Stimulated activated CD8-positive, alpha-beta memory T cell treated with anti-CD3 and anti-CD28 coated beads, Interleukin-2, amount 100 ng/mL, for 1 hour (primary cell): ENCODE measurements at places on chromosomes 1 and 21.

GRCh38 chr1:30750731-30751291 lies 6.8 kb downstream of the LAPTM5 start:
- DNase-seq: no peak

- no peak for DNase-seq
These were observed 102.2 kb downstream of the PIK3R3 start for GRCh38 chr1:46030074-46030870.

DNA sequence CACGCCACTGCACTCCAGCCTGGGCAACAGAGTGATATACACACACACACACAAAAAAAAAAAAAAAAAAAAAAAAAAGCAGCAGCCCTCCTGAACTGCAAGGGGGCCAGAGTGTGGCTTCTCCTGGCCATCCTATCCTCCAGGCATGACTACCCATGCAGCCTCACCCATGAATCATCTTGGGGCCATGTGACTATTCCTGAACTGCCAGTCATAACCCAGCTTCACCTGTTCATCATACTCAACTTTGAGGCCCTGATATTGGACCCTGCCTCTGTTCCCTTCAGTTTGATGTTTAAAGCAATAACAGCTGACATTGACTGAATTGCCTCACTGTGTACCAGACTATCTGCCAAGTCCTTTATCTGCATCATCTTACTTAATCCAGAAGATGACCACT lies 2.8 kb upstream of the HPCAL4 start:
- no peak for DNase-seq

DNA sequence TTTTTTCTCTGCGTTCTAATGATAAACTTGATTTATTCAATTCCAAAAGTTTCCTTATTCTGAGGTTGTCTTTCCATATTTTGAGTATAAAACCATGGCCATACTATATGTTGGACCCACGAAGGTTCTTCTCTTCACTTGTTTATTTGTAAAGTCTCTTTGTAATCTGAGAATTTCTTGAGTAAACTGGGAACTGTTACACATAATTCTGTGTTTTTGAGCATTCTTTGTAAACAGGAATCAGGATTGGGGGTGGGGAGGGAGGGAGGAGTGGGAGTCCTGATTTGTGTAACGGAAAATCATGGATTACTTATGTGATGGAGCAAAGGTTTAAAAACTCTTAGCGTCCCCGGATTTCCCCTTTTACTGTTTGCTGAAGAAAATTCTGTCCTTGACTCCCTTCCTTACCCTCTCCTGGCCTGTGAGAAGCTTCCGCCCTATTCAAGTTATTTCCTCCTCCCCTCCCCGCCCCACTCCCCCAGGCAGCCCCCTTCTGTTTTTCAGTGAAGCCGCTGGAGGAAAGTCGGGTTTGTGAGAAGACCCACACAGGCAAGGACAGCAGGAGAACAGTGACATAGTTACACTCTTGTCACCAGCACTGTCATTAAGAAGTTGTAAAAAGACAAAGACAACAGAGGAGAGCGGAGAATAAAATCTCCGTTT lies 6.4 kb upstream of the NBPF11 start:
- DNase-seq: no peak

DNA sequence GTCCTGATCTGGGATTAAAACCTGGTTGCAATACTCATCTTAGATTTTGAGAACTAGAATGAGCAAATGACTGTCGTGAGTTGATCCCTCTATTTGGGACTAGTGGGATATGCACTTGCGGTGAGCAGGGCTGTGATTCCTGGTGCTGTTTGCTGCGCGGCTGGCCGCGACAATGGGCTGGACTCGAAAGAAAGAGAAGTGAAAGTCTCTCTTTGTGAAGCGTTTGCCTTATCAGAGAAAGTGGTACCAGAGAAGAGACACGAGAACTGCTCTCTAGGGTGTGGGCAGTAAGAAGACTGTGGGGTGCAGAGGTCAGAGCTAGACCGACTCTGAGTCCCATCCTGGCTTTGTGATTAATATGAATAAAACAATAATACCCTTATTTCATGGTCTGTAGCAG lies 8.6 kb downstream of the ST6GALNAC3 start:
- DNase-seq: no peak

DNA sequence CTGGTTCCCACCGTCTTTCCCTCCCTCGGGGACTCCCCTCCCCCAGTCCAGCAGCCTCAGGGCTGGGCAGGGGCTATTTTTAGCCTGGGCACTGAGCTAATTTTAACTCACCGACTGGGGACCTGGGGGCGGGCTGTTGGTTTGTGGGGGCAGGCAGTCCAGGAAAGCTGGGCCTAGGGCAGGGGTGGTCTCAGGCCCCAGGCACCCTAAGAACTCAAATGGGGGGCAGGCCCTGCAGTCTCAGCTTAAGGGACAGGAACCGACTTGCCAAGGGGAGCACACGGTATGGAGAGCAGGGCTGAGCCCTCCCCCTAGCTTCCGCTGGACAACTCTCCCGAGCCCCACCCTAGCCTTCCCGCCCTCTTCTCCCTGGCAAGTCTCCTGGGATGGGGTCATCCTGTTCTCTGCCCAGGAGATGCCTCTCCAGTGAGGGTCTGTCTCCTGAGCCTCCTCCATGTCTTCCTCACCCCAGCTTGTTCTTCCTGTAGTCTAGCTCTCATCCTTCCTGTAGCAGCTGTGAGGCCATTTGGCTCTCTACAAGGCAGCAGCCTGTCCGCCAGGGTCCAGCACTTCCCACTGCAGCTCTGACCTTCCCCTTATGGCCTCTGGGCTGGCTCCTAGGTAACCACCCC lies 10.1 kb downstream of the MEF2D start:
- no peak for DNase-seq

- no peak for DNase-seq
These were observed 25.4 kb downstream of the EEIG2 start for GRCh38 chr1:108585313-108585712.

GRCh38 chr1:232980986-232981560 lies 30.7 kb downstream of the NTPCR start:
- DNase-seq: no peak

GRCh38 chr1:5765483-5765882 lies 226.7 kb downstream of the NPHP4 start:
- DNase-seq: no peak

DNA sequence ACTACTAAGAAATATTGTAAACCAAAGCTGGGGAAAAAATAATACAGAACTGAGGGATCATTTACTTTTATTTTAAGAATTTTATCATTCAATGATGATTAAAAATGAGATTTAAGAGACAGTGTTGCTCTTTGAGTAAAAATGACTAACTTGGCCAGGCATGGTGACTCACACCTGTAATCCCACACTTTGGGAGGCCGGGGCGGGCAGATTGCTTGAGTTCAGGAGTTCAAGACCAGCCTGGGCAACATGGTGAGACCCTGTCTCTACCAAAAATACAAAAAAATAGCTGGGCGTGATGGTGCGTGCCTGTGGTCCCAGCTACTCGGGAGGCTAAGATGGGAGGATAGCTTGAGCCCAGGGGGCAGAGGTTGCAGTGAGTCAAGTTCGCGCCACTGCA lies 21.8 kb upstream of the PLEKHO1 start:
- DNase-seq: no peak

DNA sequence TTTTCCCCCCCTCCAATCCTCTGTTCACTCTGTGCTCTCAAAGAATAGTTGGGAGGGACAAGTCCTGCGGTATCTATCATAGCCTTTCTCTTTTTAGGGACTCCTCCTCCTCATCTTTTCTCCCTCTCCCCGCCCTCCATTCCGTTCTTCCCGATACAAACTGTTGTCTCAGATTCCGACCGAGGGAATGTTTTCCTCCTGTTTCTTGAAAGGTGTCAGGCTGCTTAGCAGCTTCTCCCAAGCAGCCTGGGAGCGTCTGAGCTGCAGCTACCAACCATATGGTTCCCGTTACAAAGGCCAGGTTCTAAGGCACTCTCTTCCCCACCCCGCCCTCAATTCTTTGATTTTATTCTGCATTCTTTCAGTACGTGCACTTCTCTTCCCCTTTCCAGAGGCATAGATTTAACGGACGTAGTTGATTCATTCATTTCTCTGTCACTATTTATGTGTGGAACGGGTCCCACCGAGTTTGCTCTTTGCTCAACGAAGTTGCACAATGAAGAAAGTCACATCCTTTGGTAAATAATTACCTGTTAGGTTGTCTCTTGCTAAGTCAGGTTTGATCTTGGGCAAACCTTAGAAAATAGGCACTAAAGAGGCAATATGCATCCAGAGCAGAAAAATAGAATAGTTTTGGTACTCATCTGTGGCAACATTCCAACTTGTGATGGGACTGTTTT lies 2.8 kb downstream of the ADGRL2 start:
- DNase-seq: no peak
